ENCODE measurements at places on chromosomes 7 and 10. TPM values are rescaled to one million over a fixed set of nuclear protein-coding genes. Genes with fewer than 3 reads are reported as not detected.

- DNase-seq: no peak
These were observed 46.6 kb downstream of the C1GALT1 start for GRCh38 chr7:7228967-7229366.

- no peak for DNase-seq
These were observed 674.8 kb upstream of the C7orf33 start for GRCh38 chr7:147915781-147916180.

DNA sequence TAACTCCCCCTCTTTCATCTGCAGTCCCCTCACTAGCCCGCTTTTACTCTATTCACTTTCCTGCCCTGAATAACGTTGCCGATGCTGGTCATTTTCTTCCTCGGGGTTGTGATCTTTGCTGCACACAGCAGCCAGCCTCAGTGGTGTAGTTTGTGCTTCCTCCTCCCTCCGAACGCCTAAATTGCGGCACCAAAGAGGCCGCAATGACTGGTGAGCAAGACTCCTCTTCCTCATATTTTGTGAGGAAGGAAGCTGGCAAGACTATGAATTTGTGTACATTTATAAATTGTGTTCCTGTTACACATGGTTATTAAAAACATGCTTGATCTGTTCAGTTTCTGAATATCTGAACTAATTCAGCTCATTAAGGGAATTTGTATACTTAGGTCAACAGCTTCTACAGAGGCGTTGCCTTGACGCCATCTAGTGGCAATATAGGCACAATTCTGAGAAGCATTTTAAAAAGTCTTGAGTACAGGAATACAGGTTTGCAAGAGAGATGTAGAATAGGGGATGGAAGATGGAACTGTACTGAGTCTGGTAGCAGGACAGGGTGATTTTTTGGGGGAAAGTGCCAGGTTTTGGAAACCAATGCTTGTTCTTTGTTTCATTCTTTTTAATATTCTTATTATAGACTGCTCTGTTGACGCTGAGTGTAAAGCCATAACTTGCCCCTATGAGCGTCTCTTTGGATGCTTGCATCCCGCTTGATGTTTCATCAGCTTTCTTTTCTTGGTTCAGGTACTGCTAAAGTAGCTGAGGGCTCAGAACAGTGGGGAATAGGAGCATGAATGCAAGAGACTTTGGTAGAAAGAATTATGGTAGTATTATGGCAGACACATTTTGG, 4.1 kb upstream of the TAS2R5 start:
- peak; percentile 33 for DNase-seq

FKBP6 gene
- total RNA-seq: not detected

VAX1 gene
- total RNA-seq: not detected

DNA sequence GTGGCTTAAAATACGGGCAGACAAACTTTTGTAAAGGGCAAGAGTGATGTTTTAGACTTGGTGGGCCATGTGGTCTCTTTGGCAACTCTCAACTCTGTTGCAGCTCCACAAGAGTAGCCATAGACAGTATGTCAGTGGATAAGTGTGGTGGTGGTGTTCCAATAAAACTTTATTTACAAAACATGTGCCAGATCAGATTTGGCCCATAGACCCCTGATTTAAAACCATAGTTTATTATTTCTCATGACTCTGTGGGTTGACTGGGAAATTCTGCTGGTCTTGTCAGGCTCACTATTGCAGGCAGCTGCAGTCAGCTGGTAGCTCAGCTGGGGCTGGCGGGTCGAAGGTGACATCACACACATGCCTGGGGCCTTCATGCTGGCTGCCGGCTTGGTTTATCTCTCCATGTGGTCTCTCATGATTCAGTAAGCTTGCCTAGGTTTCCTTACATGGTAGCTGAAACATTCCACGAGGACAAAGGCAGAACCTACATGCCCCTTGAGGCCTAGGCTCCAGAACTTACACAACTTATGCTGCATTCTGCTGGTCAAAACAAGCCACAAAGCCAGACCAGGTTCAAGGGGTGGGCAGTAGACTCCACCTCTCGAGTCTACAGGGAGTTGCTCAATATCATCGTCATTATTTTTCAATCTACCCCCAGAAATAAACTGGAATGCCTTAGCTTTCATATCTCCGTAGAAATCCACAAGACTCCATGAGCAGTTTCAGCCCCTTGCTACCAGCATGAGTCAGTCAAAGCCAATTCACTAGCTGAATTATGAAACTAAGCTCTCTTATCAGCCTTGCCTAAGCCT, 245.7 kb downstream of the WDR11 start:
- no peak for DNase-seq

Data from activated naive CD4-positive, alpha-beta T cell treated with anti-CD3 and anti-CD28 coated beads for 36 hours (primary cell).